ENCODE measurements at places on chromosomes 4 and X.

- DNase-seq: peak; percentile 30
Observed at GRCh38 chr4:79331126-79331876, 5.4 kb upstream of the NAA11 start.

- DNase-seq: peak; percentile 85
Observed at GRCh38 chr4:53908661-53909078, 155.7 kb downstream of the CHIC2 start.

DNA sequence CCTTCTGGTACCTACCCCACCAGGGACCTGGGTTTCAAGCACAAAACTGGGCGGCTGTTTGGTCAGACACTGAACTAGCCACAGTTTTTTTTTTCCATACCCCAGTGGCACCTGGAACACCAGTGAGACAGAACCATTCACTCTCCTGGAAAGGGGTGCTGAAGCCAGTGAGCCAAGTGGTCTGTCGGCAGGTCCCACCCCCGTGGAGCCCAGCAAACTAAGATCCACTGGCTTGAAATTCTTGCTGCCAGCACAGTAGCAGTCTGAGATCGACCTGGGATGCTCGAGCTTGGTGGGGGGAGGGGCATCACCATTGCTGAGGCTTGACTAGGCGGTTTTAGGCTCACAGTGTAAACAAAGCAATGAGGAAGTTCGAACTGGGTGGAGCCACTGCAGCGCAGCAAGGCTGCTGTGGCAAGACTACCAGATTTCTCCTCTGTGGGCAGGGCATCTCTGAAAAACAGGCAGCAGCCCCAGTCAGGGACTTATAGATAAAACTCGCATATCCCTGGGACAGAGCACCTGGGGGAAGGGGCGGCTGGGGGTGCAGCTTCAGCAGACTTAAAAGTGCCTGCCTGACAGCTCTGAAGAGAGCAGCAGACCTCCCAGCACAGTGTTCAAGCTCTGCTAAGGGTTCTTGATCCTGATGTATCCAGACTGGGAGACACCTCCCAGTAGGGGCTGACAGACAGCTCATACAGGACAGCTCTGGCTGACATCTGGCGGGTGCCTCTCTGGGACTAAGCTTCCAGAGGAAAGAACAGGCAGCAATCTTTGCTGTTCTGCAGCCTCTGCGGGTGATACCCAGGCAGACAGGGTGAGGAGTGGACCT, 223.0 kb downstream of the COX18 start:
- peak; percentile 35 for DNase-seq

DNA sequence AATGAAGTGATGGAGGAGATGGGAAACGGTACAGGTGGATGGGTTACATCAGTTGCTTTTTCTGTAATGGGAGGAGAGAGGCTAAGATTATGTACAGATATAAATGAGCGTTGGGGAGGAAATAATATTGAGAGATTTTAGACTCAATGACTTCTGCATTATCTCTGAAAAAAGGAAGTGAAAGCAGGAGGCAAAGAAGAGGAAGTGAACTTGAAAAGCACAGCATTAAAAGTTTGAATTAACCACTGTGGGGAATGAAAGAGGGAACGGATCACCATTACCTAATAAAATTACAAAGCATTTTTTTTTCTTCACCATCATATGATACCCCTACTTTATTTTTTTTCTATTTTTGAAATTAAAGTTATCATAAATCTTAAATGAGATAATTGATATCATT, 1025.5 kb downstream of the RPA4 start:
- no peak for DNase-seq

GRCh38 chr4:103934178-103934789, 214.5 kb upstream of the TACR3 start:
- peak; percentile 75 for DNase-seq

- DNase-seq: no peak
Observed at GRCh38 chr4:39514888-39515401, 12.3 kb downstream of the UGDH start.

GRCh38 chr4:109027016-109027500, 264.2 kb upstream of the ETNPPL start:
- DNase-seq: no peak

DNA sequence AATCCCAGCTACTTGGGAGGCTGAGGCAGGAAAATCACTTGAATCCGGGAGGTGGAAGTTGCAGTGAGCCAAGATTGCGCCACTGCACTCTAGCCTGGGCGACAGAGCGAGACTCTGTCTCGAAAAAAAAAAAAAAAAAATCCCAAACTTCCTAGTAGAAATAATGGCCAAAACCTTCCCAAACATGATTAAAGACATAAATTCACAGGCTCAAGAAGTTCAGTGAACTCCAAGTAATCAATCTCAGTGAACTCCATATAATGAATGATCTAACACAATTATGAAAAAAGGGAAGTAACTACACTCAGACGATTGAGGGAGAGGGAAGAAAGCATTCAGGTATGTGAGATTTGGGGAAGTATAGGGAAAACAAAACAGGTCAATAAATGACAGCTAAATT, 6.5 kb downstream of the FUNDC1 start:
- no peak for DNase-seq

- peak; percentile 43 for DNase-seq
Observed at GRCh38 chr4:2417226-2417764, 1.1 kb downstream of the ZFYVE28 start.

- DNase-seq: no peak
Observed at GRCh38 chr4:39950861-39951481, 26.7 kb downstream of the PDS5A start.

DNA sequence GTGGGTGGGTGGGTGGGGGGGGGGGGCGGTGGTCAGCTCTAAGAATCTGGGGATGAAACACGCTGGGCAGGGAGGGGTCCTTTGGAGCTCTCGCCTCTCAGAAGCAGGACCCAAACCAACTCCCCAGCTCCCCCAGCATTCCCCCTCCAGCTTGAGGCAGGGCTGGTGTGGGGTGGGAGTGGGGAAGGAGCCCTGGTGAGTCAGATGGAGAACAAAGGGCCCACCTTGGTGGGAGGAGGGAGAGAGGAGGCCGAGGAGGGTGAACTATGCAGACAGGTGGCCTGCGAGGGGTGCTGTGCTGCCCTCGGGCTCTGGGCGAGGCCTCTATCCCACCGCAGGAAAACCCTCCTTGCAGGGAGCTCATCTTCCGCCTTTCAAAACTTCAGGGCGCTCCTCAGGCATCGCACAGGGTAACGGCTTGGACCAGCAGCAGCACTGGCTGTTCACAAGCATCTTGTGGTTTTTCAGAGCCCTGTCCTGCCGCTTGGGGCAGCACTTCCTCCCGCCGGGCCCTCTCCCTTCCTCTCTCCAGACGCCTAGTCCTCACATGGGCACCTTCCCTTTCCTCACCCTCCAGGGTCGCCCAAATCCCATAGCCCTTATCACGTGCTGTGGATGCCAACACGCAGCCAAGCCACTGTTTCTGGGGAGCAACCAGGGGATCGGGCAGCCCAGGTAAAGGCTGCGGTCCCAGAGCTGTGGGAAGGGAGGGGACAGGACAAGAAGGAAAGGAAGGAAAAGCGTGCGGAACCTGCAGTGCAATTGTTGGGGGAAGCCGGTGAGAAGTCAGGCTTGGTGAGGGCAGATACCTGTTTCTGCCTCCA, 34.0 kb upstream of the GRPEL1 start:
- peak; percentile 73 for DNase-seq

GRCh38 chrX:133215017-133215416, 3.1 kb downstream of the TFDP3 start:
- DNase-seq: no peak

- peak; percentile 71 for DNase-seq
Observed at GRCh38 chr4:184250795-184251669, 33.4 kb upstream of the ENPP6 start.

- DNase-seq: no peak
Observed at GRCh38 chr4:17956245-17956644, 65.3 kb downstream of the LCORL start.

DNA sequence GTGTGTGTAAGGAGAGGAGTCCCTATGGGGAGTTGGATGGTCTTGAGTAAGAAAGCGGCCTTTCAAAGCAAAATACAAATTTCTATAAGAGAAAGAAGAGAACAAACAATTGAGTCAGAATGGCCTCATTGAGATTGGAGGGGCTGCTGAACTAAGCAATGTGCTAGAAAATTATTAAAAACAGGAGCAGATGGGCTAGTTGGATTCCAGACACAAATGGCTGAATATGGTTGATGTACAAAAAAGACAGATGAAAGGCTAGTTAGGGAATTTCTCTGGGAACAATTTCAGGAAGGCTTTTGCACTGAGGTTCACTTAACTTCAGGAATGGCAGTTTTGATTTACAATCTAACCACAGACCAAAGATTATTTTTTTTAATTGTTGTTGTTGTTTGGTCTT, 1806.8 kb upstream of the TENM3 start:
- DNase-seq: no peak

DNA sequence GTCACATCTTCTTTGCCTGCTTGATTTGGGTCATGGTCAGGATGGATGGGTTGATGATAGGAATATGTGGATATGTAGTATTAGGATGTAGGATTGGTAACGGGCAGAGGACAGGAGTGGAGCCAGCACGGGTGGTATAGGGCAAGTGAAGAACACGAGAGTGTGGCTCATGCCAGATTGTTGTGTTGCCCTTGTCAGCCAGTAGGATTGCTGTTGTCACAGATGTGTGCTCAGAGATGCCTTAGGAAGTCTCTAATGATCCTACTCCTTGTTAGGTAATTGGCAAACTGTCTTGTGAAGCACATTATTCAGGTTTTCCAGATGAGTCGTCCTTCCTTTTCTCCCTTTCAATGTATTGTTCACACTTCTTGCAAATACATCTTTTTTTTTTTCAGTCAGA, 5.5 kb downstream of the ATP10D start:
- peak; percentile 14 for DNase-seq

DNA sequence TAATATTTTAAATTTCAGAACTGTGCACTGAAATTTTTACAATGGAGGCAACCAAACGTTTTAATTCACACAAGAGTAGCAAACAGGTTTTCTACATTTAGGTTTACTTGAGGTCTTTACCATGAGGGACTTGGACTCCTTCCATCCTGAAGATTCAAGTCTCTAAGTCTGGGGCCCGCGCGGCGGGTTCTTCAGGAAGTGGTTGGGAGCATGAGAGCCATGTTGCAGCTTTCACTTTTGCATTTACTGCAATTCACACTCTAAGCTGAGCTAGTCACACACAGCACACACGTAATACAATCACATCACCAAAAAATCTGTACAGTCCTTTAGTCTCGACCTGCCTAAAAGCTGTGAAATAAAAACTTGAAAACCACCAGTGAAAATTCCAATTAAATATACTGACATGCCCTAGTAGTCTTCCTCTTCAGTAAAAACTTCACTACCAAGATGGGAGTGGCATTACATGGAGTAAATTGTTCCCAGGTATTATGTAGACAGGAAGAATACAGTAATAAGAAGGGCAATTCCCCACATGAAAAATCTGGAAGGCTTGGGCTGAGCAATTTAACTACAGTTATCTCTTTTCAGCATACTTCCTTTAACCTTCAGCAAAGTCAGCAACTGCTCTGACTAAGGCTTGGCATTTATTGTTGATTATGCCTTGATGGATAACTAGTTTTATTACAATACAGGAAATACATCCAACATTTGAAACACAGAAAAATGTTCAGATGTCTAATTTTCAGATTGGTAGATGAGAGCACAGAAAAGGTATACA, 571.1 kb upstream of the DIPK2B start:
- peak; percentile 63 for DNase-seq

DNA sequence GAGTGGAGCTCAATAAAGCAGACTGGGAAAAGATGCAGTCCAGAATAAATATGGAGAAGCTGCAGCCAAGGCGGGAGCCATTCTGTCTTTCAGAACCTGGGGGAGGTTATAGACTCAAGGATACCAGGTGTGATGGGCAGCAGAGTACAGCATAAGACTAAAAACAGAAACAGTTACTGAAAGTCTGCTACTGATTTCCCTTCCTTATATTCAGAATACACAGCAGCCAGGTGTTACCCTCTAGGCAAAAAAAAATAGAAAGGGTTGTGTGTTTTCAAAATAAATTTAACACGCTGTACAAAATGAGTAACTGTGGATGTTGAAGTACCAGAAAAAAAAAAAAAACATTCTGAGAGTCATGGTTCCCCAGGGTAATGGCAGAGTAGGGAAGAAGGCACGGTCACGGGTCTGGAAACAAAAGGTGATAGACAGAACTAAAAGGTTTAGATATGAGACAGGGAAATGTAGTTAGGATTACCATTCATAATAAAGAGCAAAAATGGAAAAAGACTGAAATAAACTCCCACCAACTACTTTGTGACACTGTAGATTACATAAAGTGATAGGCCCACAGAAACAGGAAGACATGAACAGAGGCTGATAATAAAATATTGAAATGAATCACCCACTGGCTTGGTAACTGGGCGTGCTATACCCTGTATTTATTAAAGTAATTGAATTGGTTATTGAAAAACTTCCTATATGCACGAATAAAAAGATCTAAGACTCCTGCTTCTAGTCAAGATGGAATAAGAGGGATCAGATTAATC, 10.8 kb upstream of the HHIP start:
- no peak for DNase-seq

DNA sequence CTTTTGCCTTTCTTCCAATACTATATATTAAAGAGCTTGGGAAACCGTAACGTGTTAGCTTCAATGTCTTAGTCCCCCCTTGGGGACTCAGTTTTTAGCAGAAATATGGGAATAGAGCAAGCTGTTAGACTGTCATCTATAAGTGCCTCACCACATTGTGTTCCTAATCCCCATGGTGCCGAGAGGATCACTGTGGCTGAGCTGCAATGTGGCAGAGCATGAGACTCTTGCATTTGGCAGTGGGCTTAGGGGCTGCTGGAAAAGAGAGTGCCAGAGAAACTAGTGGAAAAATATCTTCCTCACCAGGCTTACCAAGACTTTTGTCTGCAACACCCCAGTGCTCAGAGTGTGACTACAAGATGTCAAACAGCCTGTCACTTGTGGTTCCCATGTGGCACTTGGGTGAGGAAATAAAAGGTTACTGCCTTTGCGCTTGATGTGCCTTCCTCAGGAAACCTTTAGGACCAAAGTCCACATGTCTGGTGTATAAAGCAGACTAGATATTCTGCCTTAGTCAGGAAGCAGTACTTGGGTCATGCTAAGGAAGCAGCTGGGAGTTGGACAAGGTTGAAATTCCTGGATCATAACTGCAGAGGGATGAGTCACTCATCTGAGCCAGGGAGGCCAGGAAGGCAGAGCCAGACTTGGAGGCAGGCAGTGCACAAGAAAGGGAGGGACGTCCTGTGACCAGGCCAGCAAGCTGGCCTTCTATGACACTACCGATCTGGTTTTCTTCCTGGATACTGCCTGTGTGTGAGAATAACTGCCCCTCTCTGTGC, 9.7 kb upstream of the MAGEA4 start:
- peak; percentile 83 for DNase-seq

DNA sequence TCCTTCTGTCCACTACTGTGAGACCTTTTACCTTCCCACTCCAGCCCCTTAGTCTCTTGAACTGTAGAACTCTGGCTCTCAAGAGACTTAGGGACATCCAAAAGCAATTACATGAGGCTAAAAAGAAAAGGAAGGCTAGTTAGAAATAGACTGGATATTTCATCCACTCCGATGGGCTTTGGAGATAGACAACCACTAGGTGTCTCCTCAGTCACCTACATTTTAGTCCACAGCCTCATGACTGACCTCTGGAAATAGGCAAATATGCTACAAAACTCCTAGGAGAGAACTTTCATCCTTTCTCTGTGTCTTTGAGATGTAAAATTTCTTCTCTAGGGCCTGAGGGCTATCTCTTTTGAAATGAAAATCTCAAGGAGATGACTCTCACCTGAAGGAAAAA, 45.1 kb upstream of the LAMP2 start:
- no peak for DNase-seq

All from cardiac muscle cell (in vitro differentiated cells and primary cell).